Activated T-helper 1 cell treated with anti-CD3 and anti-CD28 coated beads, Interleukin-2, amount 50 U/mL, for 16 hours (primary cell): ENCODE measurements at places on chromosomes 5 and 9.
A peak's percentile ranks its signal among the peaks of the same experiment; 100 is the strongest.

DNA sequence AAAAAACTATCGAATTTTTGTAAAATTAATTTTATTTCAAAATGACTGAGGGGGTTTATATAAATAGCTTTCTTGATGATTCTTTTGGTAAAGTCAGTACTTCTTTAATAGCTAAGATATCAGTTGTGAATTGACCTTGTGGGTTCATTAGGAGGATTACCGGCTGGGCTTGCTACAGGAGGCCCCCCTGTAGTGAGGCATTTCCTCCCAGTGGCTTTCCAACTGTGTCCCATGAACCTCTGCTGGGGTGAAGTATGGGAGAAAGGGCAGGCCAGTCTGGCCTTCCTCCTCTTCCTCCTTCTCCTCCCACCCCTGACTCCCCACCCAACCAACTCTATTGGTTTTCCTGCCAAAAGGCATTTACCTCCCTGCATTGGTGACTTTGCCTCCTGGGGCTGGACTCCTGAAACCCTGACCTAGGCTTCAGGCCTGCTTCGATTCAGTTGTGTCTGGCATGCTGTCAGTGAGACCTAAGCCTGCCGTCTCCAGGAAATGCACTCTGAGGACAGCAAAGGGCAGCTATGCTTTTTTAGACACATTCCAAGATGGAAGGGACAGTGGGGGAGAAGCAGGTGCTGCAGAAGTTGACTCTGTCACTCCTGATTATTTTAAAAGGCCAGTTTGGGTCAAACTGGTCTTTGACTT, 144.8 kb downstream of the HSPA4 start:
- DNase-seq: no peak

DNA sequence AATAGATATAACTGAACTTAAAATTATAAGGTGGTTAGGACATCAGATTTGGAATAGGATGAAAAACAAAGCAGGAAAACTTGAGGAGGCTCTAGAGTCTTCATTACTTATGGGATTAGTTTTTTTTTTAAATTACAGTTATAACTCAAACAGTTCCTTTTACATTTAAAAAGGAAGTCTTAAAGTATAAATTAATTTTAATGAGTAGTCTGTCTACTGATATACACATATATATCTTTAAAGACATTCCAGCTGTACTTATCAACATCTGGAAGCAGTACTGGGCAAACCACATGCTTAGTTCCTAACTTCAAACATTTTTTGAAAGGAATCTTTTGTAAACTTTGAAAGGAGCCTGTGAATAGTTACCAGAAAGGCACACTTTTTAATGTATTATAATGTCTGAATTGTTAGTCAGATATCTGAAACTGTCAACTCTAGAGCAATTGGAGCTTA, 6.0 kb downstream of the ACTBL2 start:
- DNase-seq: no peak

DNA sequence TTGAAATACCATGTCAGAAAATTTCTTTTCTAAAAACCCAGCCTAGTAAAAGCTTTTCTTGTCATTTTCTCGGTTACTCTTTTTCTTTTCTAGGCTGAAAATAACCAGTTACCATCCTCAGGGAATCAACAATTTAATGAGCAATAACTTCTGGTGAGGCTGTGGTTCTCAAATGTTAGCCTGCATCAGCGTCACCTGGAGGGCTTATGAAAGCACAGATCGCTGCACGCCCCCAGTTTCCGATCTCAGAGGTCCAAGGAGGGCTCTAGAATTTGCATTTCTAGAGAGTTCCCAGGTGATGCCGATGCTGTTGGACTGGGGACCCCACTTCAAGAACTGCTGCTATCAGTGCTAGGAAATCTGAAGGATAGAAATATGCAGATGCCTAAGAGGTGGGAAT, 28.9 kb upstream of the TLE1 start:
- DNase-seq: no peak

GRCh38 chr9:15999422-16000339, 446.8 kb downstream of the CCDC171 start:
- no peak for DNase-seq

GRCh38 chr5:26329562-26330189, 708.7 kb downstream of the CDH9 start:
- DNase-seq: no peak

DNA sequence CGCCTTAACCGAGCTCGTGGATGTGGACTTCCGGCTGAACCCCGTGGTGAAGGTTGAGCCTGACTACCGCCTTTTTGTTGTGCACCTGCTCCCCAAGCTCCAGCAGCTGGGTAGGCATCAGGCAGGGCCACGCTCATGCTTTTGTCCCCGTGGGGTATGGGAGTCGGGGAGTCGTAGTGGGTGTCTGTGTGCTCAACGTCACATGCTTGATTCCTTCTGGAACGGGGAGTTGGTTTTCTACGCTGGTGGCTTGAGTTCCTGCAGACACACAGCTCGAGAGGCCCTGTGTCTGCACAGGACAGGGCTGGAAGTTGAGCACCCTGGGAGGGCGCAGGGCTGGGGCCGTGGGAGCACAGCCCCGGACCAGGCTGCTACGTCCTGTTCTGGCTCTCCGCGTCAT, 8.0 kb downstream of the CEP72 start:
- DNase-seq: no peak

GRCh38 chr5:110401881-110402280, 324.6 kb downstream of the TMEM232 start:
- no peak for DNase-seq

DNA sequence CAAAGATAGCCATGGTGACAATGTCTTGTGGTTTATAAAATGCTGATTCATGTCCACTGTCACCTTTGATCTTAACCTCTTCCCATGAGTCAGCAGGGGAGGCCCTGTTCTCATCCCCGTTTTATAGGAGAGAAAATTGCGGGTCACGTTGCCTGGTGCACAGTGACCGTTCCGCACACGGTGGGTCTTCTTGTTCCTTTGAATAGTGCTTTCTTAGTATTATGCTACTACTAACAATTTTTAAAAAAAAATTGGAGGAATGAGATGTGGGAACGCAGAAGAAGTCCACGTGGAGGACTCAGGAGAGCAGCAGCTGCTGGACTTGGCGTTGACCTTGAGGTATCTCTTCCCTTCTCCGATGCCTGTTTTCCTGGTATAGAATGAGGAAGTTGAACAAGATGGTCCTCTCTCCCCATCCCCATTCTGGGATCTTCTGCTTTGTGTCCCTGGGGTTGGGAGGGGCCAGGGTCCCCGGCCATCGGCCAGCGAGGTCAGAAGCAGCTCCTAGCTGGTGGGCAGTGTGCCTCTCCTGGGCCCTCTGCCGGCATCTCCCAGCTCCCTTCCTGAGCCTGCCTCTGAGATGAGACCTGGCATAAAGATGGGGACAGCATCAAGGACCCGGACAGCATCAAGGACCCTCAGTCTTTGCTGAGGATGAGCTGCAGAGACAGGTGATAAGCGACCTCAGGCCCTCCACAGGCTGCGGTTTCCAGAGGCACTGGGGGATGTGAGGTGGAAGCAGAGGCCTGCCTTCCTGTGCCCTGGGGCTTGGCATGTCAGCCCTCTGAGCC, 143.9 kb downstream of the C9orf50 start:
- DNase-seq: no peak

- no peak for DNase-seq
Measured at GRCh38 chr9:91896513-91897121, 53.4 kb downstream of the ROR2 start.

DNA sequence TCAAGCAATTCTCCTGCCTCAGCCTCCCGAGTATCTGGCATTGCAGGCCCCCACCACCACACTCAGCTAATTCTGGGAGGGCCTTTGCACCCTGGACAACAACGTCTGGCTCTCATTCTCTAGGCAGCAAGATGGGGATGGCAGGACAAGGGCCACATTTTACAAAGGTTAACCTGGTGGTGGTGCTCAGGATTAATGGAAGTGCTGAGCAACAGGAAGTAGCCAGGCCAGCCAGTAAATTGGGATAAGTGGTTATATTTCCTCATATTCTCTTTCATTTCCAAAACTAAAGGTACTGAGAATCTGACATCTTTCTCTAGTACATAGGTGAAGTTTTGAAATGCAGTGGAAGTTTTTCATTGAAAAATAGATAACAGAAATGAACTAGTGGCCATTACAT, 24.7 kb upstream of the ASPN start:
- no peak for DNase-seq

DNA sequence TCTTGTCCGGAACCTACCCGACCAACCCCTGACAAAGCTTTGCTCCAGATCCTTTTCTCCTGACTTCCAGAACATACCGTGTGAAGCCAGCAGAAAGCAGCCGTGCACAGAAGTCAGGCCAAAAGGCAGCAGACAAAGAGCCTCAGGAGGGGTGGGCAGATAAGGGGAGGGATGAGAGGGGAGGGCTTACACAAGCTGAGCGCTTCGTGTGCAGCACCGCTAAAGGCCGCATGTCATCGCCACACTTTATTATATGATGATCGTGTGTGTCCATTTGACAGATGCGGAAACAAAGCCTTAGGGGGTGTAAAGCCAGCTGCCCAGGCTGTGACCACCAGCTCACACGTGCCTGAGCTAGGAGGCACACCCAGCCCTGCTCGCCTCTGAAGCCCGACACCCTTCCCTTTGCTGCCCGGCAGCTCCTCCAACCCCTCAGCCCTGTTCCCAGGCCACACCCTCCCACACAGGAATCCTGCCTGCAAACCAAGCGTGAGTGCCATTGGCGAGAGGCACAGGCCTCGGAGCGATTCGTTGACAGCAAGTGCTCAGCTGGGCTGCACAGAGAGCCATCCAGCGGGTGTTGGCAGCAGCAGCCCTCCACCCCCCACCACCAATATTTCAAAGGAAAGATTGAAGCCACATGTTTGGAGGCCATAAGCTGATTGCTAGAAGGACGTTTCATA, 170.5 kb upstream of the SMIM23 start:
- DNase-seq: no peak

DNA sequence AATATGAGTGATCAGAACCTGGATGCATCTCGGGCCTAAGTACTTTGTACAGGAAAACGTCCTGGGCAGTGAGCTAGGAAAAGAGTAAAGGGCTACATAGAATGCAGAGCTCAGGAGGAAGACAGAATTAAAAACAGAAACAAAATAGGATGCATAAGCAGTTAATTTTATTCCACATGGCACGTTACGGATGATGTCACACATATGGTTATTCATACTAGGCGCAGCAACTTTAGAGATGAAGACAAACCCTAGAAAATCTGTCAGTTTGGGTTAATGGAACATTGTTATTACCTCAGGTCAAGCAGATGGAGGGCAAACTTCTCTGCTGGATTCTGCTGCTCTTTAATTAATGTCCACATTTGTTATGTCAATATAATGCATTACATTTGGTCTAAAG, 445.4 kb downstream of the ANXA1 start:
- DNase-seq: no peak

DNA sequence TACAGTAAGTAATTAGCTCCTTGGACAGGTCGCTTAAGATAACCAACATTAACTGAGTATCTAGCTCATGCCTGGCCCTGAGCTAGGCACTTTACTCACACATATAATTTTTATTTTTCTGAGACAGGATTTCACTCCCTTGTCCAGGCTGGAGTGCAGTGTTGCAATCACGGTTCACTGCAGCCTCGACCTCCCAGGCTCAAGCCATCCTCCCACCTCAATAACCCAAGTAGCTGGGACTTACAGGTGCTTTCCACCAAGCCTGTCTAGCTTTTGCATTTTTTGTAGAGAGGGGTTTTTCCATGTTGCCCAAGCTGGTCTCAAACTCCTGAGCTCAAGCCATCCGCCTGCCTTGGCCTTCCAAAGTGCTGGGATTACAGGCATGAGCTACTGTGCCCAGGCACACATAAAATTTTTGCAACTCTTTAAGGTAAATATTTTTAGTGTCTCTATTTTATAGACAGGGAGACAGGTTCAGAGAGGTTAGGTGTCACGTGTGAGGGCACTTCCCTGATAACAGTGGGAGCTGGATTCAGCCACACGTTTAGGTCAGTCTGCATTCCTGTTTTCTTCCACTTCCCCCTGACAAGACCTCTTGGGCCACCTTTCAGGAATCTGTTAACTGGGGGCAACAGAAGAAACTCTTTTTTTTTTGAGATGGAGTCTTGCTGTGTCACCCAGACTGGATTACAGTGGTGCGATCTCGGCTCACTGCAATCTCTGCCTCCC, 18.2 kb downstream of the HBEGF start:
- DNase-seq: no peak

DNA sequence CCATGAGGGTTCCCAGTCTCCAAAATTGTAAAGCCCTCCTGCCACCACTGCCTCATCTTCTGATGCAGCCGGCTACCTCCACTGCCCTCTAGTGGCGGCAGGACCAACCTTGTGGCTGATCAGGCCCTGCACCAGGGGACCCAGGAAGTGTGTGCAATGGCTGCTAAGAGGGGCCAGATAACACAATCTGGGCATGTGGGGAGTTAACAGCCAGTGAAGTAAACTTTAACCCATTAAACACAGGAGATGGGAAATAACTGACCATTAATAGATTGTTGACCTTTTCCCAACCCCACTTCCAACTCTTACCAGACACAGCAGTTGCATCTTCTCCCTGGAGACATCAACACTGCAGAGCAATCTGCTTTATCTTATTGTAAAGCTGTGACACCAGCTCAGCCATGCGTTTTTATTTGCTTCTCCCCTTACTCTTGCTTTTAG, 63.3 kb downstream of the FREM1 start:
- peak; percentile 0 for DNase-seq

- DNase-seq: no peak
Measured at GRCh38 chr9:126661521-126662251, 48.0 kb downstream of the LMX1B start.

- no peak for DNase-seq
Measured at GRCh38 chr9:127449332-127449966, 1.8 kb downstream of the RPL12 start.

DNA sequence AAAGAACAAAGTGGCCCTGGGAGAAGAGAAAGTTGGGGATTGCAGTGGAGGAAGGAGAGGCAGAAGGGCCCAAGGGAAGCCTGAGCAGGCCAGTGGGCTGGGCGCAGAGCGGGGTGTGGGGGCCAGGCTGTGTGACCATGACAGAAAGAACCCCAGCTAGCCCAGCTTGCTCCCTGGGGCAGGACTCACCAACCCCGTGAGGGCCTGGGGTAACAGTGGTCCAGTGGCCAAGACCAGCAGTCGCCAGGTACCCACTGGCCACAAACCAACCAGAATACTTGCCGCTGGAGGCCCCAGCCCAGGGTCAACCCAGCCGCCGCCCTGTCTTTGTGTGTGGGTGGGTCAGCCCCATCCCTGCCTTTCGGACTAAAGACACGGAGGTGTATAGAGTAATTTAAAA, 146.5 kb downstream of the CACNA1B start:
- DNase-seq: no peak

DNA sequence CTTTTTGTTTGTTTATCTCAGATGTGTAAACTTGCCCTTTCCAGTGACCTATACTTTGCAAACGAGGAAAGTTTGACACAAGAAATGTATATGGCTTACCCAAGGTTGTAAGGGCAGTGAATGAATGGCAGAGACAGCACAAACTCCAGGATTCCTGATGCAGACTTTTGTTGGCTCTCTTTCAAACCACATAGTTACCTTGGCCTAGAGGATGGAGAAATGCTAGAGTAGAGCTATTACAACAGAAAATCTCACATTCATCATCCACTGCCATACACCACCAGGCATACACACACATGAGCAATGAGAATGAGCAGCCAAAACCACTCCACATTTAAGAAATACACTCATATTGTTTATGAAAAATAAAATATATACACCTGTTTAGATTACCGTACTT, 387.0 kb downstream of the TLR4 start:
- no peak for DNase-seq

GRCh38 chr5:32278406-32278805, 34.3 kb downstream of the MTMR12 start:
- no peak for DNase-seq
